Retina (tissue), 1 donor: ENCODE measurements at places on chromosomes 12 and 14.

DNA sequence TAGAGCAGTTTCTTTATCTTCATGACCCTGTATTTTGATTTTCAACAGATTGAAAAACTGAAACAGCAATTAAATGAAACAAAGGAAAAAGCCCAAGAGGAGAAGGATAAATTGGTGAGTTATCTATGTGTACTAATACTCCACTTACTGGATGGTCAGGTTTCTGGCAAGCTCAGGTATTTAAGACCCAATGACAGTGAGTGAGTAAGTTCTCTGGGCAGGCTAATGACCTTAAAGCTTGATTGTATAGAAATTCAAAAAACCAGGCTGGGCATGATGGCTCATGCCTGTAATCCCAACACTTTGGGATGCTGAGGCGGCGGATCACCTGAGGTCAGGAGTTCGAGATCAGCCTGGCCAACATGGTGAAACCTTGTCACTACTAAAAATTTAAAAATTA is 10.0 kb downstream of the BBOF1 start:
- DNase-seq = no peak

DNA sequence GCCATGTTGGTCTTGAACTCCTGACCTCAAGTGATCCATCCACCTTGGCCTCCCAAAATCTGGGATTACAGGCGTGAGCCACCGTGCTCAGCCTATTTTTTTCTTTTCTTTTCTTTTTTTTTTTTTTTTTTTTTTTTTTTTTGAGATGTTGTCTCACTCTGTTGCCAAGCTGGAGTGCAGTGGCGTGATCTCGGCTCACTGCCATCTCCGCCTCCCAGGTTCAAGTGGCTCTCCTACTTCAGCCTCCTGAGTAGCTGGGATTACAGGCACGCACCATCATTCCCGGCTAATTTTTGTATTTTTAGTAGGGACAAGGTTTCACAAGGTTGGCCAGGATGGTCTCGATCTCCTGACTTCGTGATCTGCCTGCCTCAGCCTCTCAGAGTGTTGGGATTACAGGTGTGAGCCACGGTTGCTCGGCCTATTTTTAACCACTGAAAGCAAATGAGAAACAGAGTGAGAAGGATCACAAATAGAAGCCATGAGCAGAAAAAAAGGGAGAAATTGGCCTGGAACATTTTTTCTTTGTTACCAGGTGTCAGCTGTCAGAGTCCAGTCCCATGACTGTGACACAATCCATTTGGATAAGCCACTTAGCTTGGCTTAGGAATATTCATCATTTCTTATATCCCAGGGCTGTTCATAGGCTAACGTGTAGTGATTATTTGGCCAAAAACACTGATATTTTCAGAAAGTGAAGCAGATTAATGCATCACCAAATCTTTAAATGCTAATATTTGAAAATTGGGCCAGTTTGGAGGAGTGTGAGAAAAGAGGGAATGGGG is 7.9 kb upstream of the NFKBIA start:
- DNase-seq = no peak

DNA sequence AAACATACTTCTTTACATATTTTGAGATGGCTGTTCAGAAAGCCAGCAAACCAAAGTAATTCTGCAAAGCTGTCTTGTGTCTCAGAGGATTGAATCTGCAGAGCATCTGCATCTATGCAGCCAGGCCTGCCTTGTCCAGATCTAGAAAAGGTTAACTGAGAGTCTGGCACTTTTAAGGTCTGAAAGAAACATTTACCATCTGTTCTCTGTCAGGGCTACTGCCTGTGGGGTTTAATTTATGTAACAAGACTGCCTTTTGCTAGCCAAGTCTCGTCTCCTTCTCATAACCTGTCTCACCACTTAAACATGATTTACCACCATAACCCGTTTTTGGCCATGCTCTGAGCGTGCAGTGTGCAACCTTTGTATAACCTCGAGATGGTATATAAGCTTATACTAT is 194.2 kb downstream of the SYT10 start:
- no peak for DNase-seq

DNA sequence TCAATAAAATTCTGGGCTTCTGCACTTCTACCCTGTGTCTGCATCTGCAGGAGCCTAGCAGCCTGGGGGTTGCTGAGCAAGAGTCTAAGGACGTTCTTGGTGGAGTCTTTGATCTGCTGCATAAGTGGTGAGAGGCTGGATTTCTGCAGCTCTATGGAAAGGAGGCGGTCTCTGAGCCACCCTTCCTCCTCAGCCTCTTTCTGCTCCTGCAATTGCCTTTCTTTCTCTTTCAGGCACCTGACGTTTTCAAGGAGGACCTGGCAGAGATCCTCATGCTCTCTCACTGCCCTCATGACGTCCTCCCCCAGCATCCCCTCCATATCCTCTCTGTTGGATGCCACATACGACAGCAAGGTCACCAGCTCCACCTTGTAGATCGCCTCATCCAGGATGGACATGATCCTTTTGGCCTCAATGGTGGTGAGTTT is 13.6 kb upstream of the TPCN1 start:
- DNase-seq = no peak

- no peak for DNase-seq
These were observed 481.7 kb downstream of the BCAT1 start for GRCh38 chr12:24467226-24467625.

DNA sequence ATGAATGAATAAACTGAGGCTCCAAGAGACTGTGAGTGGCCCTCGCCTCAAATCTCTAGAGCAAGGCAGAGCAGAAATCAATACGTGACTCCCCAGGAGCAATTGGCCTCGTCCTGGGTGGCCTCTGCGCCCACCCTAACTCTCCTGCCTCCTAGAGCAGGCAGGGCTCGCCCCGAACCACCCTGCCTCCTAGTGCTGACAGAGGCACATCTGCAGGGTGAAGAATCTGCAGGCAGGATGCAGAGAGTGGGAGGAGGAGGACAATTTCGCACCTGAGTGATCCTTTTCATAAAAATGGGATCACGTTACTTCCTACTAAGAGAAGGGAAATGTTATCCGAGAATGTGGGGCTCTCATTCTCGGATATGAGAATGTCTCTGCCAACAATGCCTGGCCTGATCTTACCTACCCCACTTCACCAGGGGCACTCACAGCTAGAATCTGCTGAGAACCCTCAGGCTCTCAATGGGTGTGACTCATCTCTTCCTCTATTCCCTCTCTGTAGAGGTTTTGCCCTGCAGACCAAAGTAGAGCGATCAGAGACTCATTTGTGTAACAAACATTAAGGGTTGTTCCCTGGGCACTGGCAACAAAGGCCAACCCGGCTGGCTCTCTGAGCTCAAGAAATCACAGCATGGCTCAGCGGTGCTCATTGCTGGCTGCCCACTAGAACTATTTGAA is 61.7 kb upstream of the BCL2L14 start:
- DNase-seq = peak; percentile 66

GRCh38 chr12:105480162-105480561 is 149.7 kb downstream of the C12orf75 start:
- DNase-seq = no peak

GRCh38 chr12:120041386-120042231 is 52.6 kb downstream of the BICDL1 start:
- peak; percentile 63 for DNase-seq

- DNase-seq = no peak
These were observed 5.5 kb upstream of the CCDC85C start for GRCh38 chr14:99609245-99610170.

GRCh38 chr12:48816143-48816854 is 2.0 kb upstream of the CACNB3 start:
- DNase-seq = no peak

DNA sequence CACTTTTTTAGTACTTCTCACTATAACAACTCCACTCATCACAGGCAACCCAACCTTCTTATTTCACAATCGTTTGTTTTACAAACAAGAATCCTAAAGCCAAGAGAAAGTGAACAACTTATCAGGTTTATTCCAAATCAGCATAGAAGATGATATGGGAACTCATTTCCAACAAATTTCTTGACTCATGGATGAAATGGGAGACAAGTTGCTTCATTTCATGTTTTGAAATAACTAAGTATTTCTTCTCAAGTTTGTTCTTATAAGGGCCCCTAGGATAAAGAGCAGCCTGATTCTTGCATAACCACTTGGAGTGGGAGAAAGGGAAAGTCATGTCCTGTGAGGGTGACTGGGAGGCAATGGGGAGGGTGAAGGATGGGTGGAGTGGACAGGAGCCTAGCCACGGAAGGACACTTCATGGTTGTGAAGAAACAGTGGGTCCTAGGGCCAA is 168.3 kb downstream of the DUSP6 start:
- no peak for DNase-seq

DNA sequence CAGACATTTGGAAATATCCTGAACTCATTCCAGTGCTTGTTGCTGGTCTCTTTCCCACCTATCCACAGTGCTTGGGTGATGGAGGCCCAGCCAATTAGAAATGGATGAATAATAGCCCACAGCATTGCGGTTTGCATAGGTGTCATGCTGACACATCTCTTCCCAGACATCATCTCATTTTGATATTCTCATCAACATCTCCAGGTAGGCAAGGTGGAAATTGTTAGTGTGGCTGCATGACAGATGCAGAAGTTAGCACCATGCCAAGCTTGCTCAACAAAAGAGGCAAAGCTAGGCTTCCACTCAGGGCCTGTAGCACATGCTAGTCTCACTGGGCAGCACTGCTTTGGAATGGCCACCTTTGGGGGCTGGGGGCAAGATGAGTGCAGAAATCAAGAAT is 1118.9 kb downstream of the VRK1 start:
- DNase-seq = no peak

GRCh38 chr14:95935228-95935822 is 58.7 kb downstream of the TUNAR start:
- no peak for DNase-seq

DNA sequence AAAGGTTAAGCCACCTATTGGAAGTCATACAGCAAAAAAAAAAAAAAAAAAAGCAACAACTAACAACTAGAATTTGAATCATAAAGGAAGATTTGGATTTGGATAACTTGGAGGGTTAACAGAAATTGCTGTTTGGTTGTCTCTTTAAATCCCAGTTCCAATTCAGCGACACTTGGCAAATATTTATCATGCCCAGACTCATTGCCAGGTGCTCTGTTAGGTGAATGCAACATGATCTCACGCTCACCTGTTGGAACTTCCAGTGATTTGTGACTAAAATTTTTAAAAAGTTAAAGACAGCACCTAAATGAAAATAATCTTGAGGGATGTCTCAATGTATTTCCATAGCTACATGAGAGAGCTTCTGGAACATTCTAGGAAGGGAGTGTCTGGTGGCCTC is 103.7 kb downstream of the TBX3 start:
- DNase-seq = no peak

- peak; percentile 90 for DNase-seq
These were observed 511 bp downstream of the ANO6 start for GRCh38 chr12:45216230-45216982.

DNA sequence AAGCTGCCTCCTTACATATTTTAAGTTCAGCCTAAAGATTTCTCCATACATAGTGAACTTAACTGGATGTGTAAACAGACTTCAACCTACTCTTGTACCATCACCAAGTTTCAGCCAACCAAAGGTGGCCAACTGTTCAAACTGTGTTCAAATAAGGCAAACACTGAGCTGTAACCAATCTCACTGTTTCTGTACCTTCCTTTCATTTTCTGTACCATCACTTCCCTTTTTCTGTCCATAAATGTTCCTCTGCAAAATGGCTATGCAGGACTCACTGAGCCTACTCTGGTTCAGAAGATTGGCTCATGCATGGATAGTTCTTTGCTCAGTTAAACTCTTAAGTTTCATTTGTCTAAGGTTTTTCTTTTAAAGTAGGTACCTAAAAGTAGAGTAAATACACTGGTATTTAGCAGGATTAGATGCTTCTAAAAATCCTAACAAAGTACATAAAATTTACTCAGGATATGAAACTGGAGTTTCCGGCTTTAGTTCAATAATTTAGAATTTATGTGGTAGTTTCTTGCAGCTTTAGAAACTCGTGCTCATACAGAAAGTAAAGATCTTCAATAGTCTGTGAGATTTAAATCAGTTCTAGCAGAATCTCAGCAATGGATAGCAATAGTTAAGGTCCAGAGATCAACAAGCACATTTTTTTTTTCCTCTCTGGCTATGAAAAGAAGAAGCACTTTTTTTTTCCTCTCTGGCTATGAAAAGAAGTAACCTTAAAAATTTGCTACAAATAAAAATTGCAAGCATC is 282.0 kb upstream of the PPFIA2 start:
- no peak for DNase-seq

DNA sequence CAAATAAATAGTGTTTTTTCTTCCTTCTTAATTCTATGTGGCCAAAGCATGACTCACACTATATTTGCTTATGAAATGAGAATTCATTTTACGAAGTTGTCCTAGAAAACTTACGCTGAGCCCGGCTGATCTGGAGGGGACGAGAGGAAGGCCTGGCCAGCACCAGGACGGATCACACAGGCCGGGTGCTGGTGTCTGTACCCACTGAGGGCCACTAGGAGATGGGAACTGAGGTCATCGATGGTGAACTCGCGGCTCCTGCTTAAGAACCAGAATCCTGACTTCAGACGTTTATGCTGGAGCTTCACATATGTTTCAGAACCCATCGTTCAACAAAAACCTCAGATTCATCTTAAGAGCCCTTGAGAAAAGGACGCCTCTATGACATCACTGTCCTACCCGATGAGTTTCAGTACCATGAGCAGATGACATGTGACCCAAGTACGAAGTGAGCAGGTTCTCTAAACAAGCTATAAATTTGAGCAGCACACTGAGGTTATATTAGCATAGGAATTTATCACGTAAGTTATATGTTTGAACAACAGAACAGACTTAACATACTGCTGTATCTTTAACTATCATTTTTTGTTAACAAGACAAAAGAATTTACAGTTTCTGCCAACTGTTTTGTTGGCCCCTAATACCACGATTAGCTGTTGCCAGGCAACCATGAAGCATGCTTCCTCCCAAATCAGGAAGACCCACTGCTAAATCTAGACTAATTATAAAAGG is 111.9 kb downstream of the FOXN3 start:
- no peak for DNase-seq

DNA sequence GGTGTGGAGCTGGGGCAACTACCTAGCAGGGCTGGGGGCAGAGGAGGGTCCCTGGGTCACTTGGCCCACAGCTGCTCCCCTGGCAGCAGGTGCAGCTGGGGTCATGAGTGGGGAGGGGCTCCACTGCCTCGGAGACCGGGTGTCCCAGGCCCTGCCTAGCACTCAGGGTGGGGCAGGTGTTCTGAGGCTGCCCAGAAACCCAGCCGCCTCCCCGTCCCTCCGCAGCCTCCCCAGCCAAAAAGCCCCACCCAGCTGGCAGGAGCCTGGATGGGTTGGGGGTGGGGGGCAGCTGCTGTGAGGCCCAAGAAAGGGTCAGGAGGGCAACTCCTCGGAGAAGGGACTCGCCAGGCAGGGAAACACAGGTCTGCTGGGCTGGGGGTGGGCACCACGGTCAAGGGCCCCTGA is 11.2 kb downstream of the AHNAK2 start:
- no peak for DNase-seq
